ENCODE measurements at places on chromosomes 3 and 15. TPM values are rescaled to one million over a fixed set of nuclear protein-coding genes. Genes with fewer than 3 reads are reported as not detected.

GRCh38 chr3:23969393-23969792, 24.3 kb downstream of the NR1D2 start:
- no peak for DNase-seq

DNA sequence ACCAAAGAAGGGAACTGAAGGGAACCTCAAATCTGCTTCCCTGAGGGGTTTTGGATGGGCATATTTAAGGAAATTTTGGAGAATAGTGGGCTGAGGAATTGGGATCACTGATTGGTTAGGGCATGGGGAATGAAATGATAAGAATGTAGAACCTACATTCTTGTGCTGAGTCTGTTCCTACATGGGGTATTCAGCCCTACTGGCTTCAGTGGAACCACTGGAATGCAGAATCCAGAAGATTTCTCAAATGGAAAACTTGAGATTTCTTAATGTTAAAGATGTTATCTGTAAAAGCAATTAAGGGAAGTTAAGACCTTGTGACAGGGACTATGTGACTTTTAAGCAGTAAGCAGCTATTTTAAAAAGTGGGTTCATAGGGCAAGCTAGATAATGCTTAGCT, 1062.4 kb downstream of the AGBL1 start:
- DNase-seq: no peak

DNA sequence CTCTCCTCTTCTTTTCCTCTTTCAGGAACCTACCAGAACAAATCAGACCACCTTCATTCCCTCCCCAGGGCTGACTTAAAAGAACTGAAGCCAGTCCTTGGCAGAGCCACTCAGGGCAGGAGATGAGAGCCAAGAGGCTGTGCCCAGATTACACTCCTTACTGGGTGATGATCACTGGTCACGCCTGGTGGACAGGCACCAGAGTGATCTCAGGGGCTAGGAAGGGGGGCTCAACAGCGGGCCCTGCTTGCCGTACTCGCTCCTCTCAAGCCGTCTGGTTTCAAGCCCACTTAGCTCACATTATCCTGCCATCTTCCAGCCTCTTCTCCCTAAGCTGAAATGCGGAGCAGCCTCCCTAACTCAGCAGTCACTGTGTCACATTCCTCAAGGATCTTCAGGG, 1.7 kb upstream of the FAH start:
- no peak for DNase-seq

Gene NBEAL2
- total RNA-seq: 9.7 TPM

DNA sequence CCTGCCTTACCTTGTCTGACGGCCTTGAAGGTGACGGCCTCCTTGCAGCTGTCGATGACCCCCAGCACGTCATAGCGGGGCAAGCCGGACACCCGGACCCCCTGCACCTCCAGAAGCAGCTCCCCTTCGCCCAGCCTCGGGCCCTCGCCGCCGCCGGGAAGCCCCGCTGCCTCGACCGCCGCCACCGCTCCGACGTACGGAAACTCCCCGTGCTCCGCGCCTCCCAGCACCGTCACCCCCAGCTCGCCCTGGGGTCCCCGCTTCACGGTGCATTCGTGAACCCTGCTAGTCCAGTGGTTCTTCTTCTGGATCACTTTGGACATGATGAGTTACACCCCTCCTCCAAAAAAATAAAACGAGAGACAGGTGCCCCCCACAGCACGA, 740 bp downstream of the MAGI1 start:
- DNase-seq: no peak

Gene CLDN18
- total RNA-seq: not detected

- no peak for DNase-seq
Observed at GRCh38 chr15:93135459-93135858, 46.4 kb upstream of the RGMA start.

Gene DAZL
- total RNA-seq: not detected

DNA sequence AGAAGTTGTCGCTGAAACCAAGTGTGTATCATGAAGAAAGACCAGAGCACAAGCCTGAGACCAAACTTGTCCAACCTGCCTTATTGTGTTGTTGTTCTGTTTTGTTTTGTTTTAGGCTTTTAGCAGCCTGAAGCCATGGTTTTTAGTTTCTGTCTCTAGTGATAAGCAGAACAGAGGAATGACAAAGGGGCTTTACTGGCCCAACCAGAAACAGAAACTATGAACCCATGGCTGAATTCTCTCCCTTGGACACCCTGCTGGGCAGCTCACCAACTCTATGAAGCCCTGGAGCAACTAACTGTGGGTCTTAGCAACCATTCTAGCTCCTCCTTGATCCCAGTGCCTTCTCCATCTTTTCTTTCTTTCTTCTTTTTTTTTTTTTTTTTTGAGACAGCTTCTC, 30.3 kb downstream of the HCLS1 start:
- no peak for DNase-seq

DNA sequence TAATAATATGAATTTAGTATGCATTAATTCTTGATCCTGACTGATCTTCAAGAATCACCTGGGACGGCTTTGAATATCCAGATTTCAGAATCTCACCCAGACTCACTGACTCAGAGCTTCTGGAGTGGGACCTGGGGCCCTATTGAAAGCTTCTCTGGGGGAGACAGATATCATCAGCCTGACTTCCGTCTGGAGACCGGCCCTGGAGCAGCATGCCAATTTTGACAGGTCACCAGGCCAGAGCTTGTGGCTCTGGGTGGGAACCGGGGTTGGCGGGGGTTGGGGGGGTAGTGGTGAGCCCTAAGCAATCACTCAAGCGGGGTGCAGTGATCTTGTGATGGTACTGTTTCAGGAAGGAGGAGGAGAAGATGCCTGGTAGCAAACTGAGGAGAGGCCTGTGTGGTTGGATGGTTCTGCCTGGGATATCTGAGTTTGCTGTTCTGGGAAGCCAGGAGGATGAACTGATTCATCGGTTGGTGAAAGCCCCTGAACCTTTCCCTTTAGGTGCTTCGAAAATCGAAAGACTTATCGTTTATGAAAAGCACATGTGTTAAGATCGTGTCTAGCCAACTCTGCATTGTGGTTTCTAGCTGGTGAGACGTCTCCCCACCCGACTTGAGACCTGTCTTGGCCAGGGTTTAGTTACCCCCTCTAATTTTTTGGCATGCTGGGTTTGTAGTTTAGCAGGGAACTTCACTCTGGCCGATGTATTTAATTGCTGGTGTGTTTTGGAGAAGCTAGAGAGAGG, 263.9 kb upstream of the C2CD4B start:
- no peak for DNase-seq

DNA sequence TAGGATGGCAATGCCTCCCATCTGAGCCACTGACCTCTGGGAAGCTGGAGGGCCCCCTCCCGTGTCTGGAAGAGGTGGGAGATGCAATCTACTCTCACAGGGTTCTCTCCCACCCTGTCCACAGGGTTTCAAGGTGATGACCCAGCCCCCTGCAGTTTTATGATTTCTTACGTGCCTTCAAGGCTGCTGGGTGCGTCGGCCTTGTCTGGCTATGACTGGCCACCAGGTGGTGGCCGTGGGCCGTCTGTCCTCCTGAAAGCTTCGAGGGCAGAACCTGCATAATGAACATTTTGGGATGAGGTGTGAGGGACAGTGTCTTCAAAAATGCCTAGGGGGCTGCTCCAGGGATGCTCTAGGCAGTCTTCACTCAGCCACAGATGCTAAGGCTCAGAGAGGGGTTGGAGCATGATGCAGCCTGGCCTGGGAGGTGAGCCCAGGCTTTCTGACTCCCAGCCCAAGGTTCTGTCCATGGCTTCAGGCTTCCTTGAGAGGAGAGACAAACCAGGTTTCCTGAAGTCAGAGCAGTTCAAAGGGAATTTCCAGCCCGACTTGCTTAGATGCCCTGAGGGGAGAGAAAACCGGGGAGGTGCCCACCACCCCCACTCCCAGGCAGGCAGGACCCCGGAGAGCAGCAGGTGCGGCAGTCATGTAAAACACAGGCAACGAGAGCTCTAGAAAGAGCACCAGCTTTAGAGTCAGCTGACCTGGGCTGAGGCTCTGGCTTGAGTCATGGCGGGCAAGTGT, 18.7 kb downstream of the ISG20 start:
- DNase-seq: no peak

DNA sequence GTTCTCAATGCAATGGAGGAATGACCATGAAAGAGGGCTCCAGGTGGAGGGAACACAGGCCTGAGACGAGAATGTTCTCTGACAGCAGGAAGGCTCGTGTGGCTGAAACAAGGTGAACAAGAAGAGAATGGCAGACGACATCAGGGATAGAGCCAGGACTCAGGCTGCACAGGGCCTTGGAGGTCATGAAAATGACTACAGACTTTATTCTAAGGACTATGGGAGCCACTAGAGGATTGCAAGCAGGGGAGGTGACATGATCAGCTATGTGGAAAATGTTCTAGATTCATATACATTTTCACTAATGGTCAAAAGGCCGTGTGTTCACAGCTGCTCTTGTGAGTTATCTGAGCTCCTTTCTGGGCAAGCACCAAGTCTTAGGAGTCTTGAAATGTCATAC, 78.2 kb downstream of the TAFA4 start:
- DNase-seq: no peak

Gene ARHGEF26
- total RNA-seq: 6.3 TPM

GRCh38 chr3:149541091-149541491, 66.6 kb downstream of the TM4SF4 start:
- DNase-seq: no peak

GRCh38 chr3:168220556-168220955, 124.8 kb upstream of the GOLIM4 start:
- no peak for DNase-seq

Gene CMC1
- 32.3 TPM for total RNA-seq

DNA sequence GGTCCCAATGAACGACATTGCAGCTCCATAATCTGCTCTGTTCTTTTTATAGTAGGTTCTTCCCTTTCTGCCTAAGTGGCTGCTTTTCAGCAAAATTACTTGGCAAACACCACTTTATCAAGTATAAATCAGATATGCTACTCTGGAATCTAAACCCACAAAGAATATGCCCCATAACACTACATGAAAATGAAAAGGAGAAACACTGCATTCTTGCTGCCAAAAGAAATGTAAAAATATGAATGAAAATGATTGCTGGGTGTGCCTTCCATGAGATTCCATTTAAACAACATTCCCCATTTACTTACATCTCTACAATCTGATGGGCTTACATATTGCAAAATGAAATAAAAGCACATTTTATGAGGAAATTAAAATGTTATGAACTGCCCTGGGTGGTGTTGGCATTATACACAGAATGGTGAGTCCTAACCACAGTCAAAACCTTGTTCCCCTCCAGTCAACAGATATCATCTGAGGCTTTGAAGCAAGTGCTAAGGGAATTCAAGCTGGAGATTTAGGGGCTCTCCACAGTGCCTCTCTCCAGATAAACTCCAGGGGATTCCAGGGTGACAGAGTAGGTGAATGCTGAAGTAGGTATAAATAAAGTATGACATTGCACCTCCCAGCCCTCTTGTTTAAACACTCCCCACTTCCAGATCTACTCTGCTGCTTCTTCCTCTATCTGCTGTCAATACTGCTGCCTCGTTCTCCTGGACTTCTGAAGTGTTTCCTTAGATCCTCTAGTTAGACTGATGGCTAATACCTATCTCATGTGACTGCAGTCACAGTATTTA, 136.5 kb downstream of the RORA start:
- no peak for DNase-seq

GRCh38 chr15:100612539-100612938, 10.2 kb downstream of the ASB7 start:
- no peak for DNase-seq
